ENCODE measurements at places on chromosomes 7 and 10.

DNA sequence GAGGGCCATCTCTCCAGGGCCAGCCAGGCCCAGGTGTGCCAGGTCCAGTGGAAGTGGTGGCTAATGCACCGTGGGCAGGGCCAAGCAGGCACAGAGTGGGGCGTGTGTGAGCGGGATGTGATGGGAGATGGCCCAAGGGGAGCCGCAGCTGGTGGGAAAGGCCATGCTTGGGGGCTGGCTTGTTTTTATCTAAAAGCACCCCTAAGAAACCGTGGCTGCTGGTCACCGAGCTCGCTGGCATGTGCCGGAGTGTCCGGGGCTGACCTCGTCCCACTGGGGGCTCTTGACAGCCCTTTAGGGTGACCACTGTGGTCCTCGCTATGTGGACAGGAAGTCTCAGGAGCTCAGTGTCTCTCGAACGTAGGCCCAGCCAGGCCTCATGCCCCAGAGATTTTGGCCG, 582.4 kb upstream of the FOXK1 start:
- no peak for DNase-seq

DNA sequence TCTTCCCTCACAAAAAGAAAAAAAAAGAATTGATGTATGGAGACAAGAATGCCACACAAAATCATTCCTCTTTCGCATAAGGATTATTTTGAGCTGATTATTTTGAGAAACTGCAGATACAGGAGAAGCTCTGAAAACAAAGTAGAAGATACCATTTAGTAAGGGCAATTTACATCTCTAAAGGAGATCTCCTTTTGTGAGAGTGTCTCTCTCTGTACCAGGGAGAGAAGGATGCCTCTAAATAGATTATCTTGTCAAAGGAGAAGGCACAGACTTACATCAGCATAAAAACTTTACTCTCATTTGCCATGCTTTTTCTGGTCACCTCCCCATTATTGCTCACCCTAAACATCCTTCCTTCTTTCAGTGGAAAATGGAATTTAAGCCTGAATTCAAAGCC, 747.9 kb upstream of the COBL start:
- DNase-seq, result no peak

GRCh38 chr7:27375958-27376357, 133.4 kb downstream of the EVX1 start:
- DNase-seq, result no peak

GRCh38 chr10:33975481-33975880, 641.0 kb upstream of the NRP1 start:
- DNase-seq, result no peak

GRCh38 chr7:95169678-95170077, 154.7 kb downstream of the PON1 start:
- no peak for DNase-seq

GRCh38 chr7:82131215-82131614, 312.4 kb downstream of the CACNA2D1 start:
- no peak for DNase-seq
